Esophagus squamous epithelium (tissue), 5 donors: ENCODE measurements at places on chromosomes 3 and 15.

DNA sequence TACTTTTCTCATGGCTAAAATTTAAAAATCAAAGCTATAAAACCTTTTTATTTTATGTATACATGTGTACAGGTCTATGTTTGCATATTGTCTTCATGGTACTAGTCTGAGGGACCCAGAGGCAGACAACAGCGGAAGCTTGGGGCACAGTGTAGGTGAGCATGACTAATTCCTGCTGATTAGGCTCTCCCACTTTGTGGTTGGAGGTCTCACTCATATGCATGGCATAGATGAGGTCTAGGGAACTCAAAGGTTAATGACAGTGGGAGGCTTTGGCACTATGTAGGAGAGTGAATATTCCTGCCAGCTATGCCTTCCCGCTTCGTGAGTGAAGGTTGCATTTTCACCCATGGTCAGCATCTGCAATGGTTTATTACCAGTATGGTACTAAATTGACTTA lies 47.5 kb upstream of the AADACL2 start:
- DNase-seq = no peak

GRCh38 chr3:141950572-141951493 lies 74.4 kb downstream of the ATP1B3 start:
- DNase-seq = no peak

GRCh38 chr3:196868297-196868661 lies 559 bp downstream of the SENP5 start:
- no peak for DNase-seq

DNA sequence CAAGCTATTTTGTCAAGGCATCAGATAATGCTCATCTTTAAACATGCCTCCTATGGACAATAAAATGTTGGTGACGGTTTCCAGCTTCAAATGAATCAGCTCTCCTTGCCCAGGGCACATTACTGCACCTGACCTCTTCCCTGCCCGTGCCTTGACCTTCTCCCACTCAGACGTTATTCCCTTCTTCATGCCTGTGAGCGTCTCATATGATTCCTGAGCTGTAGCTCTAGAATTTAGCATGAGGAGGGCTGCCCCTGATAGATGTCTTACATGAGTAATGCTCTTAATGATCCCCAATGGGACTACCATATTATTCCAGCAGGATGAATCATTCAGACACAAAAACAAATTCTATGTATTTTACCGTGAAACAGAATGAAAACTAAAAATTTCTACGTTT lies 762.7 kb downstream of the ROBO1 start:
- DNase-seq = no peak

DNA sequence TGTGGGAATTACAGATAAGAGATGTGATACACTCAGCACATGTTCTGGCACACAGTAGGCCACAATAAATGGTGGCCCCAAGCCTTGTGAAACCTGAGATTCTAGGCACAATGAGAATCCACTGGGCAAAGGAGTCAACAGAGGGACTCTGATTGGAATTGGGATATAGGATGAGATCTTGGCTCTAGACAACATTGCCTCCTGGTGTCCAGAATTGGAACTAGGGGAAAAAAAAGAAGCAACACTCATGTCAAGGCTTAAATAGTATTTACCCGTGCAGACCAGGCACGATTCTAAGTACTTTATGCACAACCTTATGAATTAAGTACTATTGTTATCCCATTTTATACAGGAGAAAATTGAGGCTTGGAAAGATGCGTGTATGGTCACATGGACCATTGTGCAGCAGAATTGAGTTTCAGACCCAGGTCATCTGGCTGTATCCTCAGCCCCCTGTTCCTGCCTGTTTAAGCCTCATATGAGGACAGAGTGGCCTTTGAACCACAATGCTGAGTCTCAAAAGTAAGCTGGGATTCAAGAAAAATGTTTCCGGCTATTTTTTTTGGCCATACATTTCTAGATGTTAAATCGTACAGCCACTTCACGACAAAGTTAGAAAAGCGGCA lies 124.8 kb downstream of the SV2B start:
- no peak for DNase-seq

- no peak for DNase-seq
Observed at GRCh38 chr3:144380849-144381248, 409.2 kb downstream of the DIPK2A start.

GRCh38 chr3:80676866-80677265 lies 909.1 kb upstream of the ROBO1 start:
- DNase-seq = no peak

GRCh38 chr3:132788301-132788671 lies 66.1 kb upstream of the NPHP3 start:
- DNase-seq = no peak

GRCh38 chr15:99057020-99057419 lies 47.9 kb upstream of the SYNM start:
- DNase-seq = no peak

DNA sequence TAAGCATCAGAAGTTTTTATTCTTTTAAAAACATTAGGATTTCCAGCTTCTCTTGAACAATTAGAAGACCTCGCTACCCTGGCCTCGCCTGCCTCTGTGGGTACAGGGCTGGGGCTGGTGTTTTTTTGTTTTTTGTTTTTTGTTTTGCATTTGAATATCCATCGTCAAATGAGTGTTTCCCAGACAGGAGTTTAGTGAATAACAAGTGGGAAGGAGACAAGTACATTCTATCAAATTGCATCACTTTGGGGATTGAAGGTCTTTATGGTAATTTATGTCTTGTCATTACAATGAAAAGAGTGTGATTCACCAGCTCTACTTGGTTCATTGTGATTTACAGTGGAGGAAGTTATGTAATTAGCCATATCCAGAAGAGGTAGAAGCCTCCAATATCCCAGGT lies 161.1 kb upstream of the UBE2E1 start:
- no peak for DNase-seq
